Activated T-helper 1 cell treated with anti-CD3 and anti-CD28 coated beads, Interleukin-2, amount 50 U/mL, for 16 hours (primary cell): ENCODE measurements at places on chromosomes 6 and 20.

- DNase-seq, result no peak
These were observed 822 bp downstream of the RAB22A start for GRCh38 chr20:58310291-58310782.

- no peak for DNase-seq
These were observed 419.5 kb downstream of the CD83 start for GRCh38 chr6:14537030-14537429.

- no peak for DNase-seq
These were observed 4.3 kb upstream of the DCBLD1 start for GRCh38 chr6:117477988-117478852.

DNA sequence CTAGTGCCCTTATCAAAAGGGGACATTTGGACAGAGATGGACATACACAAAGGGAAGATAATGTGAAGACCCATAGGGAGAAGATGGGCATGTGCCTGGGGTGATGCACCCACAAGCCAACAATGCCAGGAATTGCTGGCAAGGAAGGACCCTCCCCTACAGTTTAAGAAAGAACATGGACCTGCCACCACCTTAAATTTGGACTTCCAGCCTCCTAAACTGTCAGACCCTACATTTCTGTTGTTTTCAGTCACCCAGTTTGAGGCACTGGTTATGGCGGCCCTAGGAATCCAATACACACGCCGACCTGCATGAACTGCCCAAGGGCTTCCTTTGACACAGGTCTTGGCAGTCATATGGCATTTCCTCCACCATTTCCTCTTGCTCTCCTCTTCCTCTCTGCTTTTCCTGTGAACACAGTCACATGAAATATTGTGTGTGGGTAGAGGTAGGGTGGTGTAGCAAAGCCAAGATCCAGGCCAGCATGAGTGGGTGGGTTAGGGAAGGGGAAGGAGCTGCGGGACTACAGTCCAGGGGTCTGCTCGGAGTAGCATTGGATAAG lies 115.6 kb downstream of the ZDHHC14 start:
- no peak for DNase-seq

DNA sequence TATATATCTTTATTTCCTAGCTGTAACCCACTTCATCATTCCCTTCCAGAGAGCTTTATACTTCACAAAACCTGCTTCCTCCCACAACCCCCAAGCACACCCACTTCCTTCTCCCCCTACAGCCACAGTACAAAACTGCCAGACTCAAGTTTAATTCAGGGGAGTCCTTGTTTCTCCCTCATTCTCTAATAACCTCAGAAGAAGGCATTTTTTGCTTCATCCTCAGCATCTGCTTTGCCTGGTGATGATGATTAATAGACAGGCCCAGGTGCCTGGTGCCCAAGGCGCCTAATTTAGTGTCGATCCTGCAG lies 414.3 kb downstream of the KIF16B start:
- DNase-seq, result no peak

DNA sequence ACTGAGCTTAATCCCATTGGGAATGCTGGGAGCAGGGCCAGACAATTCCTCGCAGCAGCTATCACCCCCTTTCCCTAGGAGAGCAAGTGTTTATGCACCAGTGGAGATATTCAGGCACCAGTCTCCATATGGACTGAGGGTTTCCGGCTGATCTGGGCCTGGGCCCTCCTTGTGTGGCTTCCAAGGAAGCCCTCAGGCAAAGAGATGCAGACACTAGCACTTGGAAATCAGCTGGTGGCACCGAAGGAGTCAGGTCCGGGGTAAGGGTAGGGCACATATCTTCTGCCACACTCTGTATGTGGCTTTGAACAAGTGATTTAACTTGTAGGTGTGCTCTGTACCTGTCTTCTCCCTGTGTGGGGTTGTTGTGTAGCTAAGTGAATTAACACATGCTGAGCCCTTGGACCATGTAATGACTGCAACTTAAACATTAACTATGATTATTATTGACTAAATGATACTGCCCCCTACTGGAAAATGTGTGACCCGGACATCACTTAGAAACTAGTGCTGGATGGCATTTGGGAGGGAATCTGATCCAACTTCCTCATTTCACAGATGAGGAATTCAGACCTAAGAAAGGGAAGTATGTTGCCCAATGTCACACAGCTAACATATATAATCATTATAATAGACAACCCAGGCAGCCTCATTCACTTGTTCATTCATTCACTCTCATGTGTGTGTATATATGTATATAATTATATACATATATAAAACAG lies 19.3 kb upstream of the WFDC2 start:
- DNase-seq, result no peak

DNA sequence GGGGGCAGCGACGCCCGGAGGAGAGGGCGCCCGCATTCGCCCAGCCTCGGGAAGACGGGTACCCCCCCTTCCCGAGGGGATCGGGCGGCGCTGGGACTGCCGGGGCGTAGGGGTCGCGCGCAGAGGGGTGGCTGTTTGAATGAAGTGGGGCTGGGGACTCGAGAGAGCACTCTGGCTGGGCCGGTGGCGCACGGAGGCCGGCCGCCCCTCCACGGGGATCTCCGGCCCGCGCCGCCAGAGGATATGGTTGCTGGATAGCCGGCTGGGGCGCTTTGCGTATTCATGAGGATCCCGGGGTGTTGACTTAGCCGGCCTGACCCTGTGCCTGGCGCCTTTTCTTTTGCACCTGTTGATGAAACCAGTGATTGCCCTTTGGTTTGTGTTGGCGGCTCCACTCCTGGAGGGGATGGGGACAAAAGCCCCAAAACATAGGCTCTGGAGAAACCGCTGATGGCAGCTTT lies 469 bp downstream of the SYNJ2 start:
- DNase-seq, result peak; percentile 15

- no peak for DNase-seq
These were observed 398.3 kb downstream of the UTRN start for GRCh38 chr6:144683216-144684070.

- DNase-seq, result no peak
These were observed 859 bp upstream of the KIF25 start for GRCh38 chr6:167996424-167997199.

- no peak for DNase-seq
These were observed 311.3 kb upstream of the CNR1 start for GRCh38 chr6:88477413-88477812.

DNA sequence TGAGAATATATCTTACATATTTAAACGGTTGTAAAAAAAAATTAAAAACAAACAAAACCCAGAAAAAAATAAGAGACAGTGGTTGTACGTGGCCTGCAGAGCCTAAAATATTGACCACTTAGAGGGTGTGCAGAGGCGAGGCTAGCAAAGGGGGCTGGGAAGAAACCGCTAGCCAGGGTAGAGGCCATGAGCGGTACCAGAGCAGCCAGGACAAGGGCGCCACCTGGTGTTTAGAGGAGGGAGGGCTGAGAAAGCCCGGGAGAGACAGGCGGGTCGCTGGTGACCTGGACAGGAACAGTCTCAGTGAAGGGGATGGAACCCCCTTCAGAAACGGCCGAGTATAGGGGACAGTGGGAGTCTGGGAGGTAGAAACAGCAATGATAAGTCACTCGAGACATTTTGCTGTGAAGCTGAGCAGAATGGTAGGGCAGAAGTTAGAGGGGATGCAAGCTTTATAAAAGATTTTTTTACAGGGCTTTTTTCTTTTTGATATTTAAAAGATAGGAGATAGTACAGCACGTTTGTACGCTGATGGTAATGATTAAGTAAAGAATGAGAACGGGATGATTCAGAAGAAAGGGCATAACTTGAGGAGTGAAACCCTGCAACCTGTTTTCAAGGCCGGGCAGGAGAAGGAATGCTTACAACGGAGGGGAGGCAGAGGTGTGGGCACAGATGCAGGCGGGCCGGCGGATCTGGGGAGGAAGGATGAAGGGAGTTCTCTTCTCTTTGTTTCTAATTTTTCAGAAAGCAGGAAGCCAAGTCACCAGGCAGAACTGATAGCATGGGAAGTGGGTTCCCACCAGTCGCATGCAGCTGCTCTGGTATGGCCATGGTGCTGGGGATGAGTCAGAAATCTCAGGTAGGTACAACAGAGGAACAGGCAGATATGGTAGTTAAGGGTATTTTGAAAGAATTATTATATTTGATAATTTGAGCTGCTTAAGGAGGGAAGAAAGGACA lies 76.2 kb downstream of the FAM229B start:
- peak; percentile 63 for DNase-seq

GRCh38 chr6:39772559-39773273 lies 19.5 kb upstream of the DAAM2 start:
- DNase-seq, result no peak

- no peak for DNase-seq
These were observed 176.1 kb downstream of the SMOC2 start for GRCh38 chr6:168616816-168617765.

GRCh38 chr20:59515013-59515905 lies 89.1 kb upstream of the PHACTR3 start:
- no peak for DNase-seq

- DNase-seq, result no peak
These were observed 24.8 kb downstream of the EPB41L1 start for GRCh38 chr20:36179170-36179945.

GRCh38 chr20:60365882-60366281 lies 407.7 kb downstream of the CDH26 start:
- DNase-seq, result no peak

DNA sequence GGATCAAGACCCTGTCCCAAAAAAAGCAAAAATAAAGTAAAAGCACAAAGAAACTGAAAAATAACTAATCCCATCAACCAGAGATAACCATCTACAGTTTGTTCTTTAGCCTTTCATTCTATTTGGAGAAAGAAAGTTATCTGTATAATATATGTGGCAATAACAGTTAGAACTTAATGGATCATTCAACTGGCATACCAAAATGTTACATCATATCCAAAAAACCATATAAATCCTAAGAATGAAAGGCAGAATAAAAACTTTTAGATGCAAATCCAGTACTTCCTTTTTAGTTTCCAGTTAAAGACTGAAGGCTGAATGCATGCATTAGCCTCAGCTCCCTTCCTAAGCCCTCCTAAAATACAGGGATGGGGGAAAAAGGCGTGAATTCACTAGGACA lies 25.2 kb downstream of the ILRUN start:
- DNase-seq, result no peak

- no peak for DNase-seq
These were observed 100.1 kb downstream of the GRM4 start for GRCh38 chr6:34045771-34046170.

DNA sequence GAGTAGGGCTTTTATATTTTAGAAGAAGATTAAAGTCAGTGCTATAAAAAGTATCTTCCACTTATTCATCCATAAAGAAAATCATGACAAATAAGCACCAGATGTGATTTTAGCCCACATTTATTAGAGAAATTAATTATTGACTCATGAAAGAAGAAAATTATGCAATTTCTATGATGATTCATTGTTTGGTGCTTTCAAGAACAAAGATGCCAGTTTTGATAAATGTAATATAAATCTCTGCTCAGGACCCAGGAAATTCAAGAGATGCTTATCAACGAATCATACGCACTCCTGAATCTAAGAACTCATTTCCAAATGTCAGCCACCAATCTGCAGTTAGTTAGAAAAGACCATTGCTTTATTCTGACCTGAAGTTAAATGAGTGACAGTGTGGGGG lies 211.4 kb downstream of the ARHGAP18 start:
- DNase-seq, result no peak

- DNase-seq, result no peak
These were observed 518 bp downstream of the PEX6 start for GRCh38 chr6:42978487-42978838.

DNA sequence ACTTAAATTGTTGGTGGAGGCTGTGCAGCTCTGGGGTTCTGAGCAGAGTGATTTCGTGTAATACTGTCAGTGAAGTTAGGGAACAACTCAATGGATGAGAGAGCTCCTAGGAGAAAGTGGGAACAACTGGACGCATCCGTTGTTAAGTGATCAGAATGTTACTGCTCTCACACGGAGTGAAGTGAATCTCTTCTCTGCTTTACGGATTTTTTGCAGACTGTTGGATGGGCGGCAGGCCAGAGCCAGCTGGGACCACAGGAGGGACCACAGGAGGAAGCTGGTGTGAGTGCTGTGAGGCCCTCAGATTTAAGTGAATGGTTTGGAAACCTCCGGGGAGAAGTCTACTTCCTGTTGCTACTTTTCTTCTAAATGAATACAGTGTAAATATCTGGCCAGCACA lies 23.7 kb upstream of the PPP1R14C start:
- no peak for DNase-seq

GRCh38 chr20:56986931-56987720 lies 279.3 kb downstream of the BMP7 start:
- no peak for DNase-seq

GRCh38 chr20:50246367-50247195 lies 56.0 kb downstream of the CEBPB start:
- no peak for DNase-seq

DNA sequence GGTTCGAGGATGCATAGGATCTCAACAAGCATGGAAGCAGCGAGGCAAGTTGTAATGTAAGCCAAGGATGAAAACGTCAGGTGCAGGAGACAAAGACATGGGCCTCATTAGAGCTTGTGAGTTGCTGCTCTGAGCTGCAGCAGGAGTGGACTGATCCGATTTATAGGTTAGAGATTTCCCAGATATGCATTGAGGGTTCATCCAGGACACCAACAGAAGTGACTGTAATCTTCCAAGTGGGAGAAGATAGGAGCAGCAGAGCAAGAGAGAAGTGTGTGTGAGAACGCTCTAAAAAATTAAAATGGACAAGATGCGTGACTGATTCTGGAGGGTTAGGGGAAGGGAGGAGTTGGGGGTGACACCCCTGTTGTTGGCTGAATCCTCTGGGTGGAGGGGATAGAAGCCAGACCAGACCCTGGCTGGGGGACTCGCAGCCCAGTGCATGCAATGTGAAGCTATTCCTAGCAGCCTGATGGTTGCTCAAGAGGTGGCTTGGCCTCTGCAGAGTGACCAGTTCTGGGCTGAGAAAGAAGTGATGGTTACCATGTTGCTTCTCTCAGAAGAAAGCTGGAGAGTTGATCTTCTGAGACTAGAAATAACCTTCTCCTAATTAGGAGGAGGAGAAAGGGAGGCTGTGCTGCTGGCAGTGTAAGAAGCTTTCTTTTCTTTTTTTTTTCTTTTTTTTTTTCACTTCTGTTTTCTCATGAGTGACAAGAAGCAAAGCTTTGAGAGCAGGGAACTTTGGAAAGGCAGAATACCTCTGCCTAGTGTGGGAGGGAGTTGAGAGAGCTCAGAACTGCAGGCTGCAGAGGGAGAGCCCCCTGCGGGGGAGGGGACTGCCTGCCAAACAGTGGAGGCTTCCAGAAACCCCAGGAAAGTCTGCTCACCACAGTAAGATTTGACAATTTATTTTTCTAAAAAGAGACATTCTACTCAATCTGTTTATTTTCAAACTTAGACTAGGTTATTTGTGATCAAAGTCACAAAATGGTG lies 116.9 kb downstream of the SLX4IP start:
- DNase-seq, result no peak

DNA sequence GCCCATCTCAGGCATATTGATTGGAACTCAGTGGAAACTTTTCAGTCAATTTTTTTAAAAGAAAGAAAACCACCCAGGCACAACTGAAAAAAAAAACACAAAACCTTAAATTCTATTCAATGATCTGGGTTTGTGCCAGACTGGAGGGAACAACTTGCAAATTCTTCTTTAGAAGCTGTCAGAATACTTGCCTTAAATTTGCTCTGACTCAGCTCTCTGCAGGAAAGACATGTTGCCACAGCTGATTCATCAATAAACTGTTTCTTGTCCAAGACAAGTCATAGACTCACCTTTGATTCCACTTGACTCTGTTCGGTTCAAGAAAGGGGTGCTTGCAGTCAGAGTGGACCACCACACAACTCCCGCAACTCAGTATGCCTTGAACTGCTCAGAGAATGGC lies 117.8 kb upstream of the F13A1 start:
- no peak for DNase-seq
